ENCODE measurements at places on chromosomes 4 and X.

GRCh38 chr4:125096662-125097061 is 218.1 kb upstream of the FAT4 start:
- DNase-seq = no peak

- DNase-seq = peak; percentile 62
Measured at GRCh38 chr4:73451404-73451803, 15.4 kb downstream of the AFP start.

- peak; percentile 57 for DNase-seq
Measured at GRCh38 chr4:92305148-92305877, 1.5 kb downstream of the GRID2 start.

DNA sequence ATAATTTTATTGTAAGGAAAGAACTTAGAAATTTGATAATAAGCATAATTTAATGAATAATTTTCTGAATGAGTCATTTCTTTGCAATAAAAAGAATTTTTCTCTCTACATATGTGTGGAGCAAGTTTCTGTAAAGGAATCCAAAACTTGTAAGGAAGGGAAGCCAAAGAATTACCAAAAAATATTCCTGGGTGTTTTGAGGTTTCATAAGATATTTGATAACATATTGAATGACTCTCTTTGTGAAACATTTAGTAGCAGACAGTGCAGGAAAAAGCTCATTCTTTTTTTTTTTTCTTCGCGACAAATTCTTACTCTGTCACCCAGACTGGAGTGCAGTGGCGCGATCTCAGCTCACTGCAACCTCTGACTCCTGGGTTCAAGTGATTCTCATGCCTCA is 469.0 kb upstream of the MAGEB2 start:
- peak; percentile 76 for DNase-seq

DNA sequence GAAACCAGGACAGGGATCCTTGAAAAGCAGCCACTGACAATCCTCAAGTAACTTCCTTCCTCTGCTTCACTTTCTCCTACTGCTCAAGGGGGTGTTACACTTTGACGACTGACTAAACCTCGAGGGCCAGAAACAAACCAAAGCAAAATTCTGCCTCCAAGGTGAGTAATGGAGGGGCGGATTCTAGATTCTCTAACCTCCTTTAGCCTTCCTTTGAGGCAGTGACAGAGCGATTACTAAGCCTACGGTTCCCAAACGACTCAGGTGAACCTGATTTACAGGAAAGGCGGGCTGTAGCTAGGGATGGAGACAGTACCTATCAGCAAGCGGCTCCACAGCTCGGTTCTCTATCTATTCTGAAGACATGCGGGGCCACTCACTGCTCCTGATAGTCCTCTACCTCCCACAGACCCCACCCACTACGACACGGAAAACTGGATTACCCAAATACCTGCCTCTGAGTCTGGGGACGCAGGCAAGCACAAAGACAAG is 487 bp downstream of the TBCK start:
- peak; percentile 27 for DNase-seq

DNA sequence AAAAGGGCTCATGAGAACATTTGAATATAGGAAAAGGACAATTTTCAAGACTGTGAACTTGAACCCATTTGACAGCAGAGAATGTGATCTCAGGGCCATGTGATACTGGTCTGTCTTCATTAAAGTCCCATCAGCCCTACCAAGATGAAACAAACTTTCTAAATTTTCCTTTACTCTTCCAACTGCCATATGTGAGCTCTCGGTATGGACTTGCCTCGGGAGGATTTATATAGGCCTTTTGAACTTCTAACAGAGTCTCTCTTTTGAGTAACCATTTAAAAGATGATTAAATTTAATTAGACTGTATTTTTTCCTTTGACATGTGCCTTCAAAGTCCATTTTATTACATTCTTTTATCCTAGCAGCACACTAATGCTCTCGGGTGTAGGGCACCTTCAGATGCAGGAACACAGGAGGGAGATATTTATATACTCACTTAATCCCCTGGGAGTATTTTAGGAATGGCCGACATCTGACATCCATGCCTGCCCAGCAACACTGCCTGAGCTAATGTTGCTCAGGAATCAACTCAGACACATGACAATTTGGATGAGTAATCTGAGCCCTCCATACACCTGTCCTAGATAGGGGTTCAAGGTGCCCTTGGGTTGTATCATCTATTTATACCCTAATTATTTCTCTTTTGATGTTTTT is 155.0 kb downstream of the SLC7A11 start:
- DNase-seq = peak; percentile 26

DNA sequence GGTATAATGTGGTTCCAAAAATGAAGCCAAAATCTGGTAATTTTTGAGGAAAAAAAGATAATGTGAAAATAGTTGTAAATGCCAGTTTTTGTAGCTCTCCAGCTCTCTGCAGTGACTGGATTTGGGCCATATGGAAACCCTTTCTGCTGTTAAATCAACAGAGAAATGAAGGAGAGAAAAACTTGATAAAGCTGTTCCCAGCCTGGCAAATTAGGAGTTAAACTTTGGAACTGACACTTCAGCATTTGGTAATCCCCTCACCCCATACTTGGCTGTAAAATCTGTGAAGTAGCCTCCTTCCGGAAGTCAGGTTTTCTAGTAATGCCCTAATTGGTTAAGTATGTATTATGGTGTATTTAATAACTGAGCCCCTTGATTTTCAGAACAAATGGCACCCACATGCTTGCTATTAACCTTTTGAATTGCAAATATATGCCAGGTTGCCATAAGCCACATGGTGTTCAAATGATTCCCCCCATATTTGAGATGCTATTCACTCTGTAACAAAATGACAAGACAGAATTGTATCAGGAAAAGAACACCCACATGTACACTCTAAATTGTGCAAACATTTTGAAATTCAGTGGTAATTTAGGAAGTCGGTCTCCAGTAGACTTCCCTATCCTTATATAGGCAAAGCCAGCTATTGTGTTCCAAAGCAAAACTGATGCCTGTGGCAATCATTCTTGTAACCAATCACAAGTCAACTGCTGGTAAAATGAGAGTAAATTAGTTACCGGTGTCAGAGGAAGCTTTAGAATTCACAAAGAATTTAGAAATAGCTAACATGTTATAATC is 96.3 kb upstream of the ADAMTS3 start:
- no peak for DNase-seq

DNA sequence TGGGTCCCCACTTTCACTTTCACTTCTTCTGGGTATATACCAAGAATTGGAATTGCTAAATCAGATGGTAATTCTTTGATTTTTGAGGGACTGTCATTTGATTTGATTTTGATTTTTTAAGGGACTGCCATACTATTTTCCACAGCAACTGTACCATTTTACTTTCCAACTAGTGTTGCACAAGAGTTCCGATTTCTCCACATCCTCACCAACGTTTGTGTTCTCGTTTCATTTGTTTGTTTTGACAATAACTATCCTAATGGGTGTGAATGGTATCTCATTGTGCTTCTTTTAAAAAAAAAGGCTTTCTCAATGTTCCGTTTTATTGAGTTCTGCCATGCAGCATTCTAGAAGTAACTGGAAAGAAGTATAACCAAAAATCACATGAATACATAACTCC is 62.6 kb downstream of the C4orf46 start:
- DNase-seq = no peak

DNA sequence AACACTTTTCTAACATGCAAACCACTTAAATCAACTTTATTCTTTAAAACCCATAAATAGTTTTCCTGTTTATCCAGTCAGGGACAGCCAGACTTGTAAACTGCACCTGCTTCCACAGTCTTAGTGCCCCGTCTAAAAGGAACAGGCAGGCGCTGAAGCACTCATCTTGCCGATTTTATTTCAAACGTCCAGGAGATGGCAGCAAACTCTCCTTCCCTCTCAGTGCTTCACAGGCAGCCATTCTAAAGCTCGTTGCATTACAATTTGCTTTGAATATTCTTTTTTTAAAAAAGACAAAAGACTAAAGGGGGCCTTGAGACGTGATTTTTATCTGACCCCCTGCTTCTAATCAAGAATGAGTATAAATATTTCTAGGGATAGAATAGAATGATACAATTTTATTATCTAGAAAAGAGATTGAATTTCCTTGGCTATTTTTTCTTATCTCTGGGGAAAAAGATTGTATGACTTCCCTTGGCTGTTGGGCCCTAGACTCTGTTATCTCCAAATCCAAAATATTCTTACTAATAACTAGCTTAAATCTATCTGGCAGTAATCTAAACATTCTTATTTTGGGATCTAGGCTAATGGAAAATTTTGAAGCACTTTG is 93.6 kb upstream of the MYOZ2 start:
- DNase-seq = peak; percentile 79

GRCh38 chr4:83846193-83846830 is 310.4 kb downstream of the GPAT3 start:
- DNase-seq = no peak

- DNase-seq = peak; percentile 21
Measured at GRCh38 chrX:118254611-118255010, 91.3 kb upstream of the WDR44 start.

GRCh38 chr4:114249561-114249960 is 270.1 kb upstream of the ARSJ start:
- DNase-seq = no peak

GRCh38 chr4:173448103-173448502 is 49.2 kb upstream of the SCRG1 start:
- peak; percentile 51 for DNase-seq

- DNase-seq = no peak
Measured at GRCh38 chr4:171235521-171235920, 577.7 kb upstream of the GALNTL6 start.

- DNase-seq = no peak
Measured at GRCh38 chr4:14532436-14532835, 469.8 kb upstream of the CPEB2 start.

- DNase-seq = no peak
Measured at GRCh38 chrX:75968293-75968692, 183.2 kb upstream of the MAGEE2 start.

DNA sequence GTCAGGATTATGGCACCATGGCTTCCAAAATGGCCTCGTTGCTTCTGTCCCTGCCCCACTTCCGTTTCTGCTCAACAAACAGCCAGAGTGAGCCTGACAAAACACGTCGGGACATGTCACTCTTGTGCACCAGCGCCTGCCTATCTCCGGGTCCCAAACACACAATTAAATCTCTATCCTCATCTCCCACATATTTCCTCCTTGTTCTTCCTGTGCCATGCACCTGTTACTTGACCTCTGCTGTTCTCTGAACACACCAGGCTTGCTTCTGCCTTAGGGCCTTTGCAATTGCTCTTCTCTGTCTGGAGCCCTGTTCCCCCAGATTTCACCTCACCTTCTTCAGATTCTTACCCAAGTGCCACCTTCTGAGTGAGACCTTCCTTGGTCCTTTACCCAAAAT is 12.7 kb upstream of the CD38 start:
- no peak for DNase-seq

DNA sequence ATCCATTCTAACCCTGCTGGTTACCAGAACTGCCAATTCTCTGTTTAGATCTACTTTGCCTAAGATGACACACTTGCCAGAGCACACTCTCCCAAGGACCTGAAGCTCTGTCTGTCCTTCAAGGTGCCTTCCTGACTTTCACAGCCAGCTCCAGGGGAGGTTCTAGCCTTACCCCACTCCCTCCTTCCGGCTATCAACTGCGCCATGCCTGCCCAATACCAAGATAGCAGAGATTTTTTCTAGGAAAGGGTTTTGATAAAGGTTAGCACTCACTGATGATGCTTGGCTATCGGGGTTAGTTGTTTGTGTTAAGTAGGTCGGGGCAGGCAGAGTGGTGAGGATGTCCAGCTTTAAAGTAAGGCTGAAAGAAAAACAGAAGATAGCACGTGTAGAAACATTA is 14.3 kb downstream of the ALPK1 start:
- no peak for DNase-seq

- DNase-seq = no peak
Measured at GRCh38 chr4:119816473-119816872, 187.9 kb upstream of the PDE5A start.

- DNase-seq = no peak
Measured at GRCh38 chr4:59518005-59518823, 1681.9 kb upstream of the ADGRL3 start.

GRCh38 chrX:109709129-109709631 is 23.9 kb downstream of the ACSL4 start:
- DNase-seq = peak; percentile 49

GRCh38 chr4:101155368-101155767 is 192.0 kb downstream of the PPP3CA start:
- peak; percentile 31 for DNase-seq

DNA sequence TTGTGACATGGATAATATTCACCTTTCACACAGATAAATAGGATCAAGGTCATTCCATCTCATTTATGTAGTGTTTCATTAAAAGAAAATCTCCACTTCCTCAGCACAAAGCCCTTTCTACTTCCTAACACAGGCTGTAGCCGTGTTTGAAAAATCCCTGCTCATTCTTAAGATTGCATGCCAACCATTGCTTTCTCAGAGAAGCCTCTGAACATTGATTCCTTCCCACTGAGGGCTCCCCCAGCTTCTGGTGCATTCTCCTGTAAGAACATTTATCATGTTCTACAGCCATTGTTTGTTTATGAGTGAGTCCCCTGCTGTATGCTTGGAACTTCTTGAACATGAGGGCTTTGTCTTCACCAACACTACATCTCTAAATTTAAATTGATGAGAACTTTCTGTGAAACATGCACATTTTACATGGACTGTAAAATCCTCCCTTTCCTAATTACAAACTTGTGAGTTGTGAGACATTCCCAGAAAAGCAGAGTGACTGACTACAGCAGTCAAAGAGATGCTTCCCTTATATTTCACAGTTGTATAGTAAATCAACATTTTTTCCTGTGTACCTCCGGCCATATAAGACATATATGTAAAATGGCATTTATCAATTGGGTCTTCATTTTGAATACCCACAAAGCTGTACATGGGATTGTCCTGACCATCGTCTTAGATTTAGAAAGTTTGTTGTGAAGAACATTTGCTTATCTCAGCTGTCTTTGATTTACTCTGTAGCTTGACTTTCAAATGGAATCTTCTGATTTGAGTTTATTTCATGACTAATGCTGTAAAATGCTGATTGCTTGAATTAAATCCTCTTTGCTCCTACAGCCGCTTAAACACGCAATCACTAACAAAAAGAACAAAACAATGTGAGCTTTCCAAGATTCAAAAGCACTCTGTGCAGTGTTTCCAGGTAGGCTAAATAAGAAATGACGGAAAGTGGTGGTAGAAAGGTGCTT is 600.5 kb upstream of the SLIT2 start:
- DNase-seq = peak; percentile 42
